ENCODE measurements at places on chromosomes 2 and 18. TPM values are rescaled to one million over a fixed set of nuclear protein-coding genes. Genes with fewer than 3 reads are reported as not detected.
A peak's percentile ranks its signal among the peaks of the same experiment; 100 is the strongest.

DNA sequence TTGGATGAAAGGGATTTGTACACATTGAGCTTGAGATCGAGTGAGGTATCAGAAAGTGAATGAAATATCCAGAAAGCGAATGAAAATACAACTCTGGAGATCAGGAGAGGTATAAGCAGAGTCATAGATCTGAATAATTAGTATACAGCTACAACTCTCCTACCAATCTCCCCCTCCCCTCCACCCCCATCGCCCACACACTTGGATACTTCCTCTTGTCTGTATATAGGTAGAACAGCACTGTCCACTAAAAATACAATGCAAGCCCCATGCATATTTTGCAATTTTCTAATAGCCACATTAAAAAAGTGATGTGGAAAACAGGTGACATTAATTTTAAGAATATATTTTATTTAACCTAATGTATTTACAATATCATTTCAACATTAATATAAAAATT, 23.7 kb upstream of the WIPF1 start:
- DNase-seq, result no peak

- DNase-seq, result no peak
Measured at GRCh38 chr2:234075947-234076346, 25.4 kb downstream of the SPP2 start.

- DNase-seq, result peak; percentile 12
Measured at GRCh38 chr2:105582952-105583660, 161.6 kb upstream of the NCK2 start.

DNA sequence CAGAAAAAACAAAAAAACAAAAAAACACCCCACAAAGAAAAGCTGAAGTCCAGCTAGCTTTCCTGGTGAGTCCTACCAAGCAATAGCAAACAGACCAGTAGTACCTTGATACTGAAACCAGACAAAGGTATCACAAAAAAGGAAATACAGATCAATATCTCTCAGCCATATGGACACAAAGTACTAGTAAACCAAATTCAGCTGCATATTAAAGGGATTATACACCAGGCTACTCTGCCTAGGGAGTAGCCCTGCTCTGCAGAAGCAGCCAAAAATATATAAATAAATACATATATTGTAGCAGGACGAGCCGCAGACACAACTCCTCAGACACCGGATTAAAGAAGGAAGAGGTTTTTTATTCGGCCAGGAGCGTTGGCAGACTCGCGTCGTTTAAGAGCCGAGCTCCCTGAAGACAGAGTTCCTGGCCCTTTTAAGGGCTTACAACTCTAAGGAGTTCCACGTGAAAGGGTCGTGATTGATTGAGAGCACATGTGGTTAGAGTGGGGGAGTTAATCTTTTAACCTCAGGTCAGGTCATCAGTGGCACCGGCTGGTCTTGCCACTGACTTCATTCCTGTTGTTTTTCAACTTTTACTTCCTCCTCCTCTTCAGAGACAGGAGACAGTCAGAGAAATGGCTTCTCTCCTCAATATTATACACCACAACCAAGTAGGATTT, 38.4 kb upstream of the DTNB start:
- DNase-seq, result no peak

DNA sequence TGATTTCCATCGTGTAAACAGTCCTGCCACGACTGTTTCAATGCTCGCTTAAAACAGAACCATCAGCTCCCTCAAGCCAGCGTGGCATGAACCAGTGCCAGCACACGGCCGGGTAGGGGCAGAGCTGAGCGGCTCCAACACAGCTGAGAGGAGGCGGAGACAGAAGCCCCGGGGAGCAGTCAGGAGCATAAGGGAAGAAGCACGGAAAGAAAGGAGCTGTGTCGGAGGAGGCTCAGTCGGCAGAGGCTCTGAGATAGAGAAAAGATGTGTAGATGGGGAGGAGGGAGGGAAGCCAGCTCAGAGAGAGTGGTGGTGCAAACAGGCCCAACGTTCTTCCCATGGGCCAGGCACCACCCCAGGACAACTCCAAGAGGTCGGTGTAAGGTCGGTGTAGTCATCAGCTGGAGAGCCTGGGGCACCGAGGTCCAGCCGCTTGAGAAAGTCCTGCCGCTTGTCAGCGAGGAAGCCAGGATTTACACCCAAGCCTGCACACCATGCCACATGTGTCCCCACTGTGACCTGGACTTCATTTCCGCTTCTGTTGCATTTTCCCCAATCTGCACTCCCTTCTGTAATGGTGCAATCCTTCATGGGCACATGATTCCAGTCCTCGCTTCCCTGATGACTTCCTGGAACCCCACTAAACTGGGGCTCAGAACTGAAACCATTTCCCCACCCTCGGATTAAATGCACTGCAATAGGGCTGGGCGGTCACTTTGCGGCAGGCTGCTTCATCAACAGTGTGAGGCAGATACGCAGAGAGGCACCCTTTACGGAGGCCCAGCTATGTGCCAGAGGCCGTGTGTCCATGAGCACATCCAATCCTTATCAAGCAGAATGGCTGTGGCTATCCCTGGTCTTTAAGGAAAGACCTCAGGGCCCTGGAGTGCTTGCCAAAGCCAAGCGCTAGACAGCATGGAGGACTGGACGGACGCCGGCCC, 43.5 kb downstream of the CYP27C1 start:
- no peak for DNase-seq

- no peak for DNase-seq
Measured at GRCh38 chr2:27184115-27184514, 27.7 kb upstream of the ATRAID start.

GRCh38 chr2:168137510-168138180, 109.8 kb downstream of the STK39 start:
- DNase-seq, result no peak

DNA sequence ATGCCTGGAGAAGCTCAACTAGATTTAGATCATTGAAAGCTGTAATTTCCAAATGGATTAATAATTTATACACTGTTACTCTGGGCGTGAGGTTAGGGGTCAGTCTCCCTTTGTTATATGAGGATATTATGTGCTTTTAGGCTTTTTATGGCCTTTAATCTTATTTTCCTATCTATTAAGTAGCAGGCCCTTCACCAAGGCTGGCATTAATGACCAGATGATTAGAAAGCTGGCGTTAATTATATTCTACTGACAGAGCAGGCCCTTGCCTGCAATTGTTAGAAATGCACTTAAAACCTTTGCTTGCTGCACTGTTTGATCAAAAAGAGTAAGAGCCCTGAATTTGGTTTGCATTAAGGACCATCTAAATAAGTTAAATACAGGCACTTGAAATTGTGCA, 75.3 kb downstream of the EPAS1 start:
- no peak for DNase-seq

DNA sequence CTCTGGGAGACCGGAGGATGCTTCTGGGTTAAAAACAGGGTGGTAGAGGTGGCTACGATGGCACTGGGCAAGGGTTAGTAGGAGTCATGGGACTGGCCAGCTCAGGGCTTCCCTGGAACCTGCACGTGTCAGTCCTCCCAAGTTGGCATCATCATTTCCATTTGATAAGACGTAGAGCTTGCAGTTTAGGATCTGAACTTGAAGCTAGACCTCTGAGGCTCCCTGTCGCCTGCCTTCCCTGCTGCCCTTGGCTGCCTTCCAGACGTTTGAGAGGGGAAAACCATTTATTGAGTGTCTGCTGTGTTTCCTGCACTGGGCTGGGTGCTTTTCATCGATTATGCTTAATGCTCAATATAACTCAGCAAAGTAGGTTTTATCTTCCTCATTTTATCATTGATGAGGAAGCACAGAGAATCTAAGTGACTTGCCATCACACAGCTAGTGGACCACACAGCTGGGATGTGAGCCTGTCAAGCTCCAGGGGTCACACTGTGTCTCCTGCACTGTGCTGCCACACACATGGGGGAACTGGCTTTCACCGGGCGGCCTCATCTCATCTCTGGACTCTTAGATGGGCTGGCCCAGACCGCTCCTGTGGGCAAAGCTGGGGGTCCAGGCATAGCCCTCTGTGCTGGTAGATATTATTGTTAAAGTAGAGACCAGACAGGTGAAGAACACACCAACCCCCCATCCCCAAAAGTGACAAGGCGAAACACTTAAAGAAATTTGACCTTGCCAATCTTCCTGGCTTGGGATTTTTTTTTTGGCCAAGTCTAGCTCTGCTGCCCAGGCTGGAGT, 7.8 kb downstream of the NT5DC4 start:
- DNase-seq, result no peak

GRCh38 chr18:54351186-54351585, 6.5 kb downstream of the STARD6 start:
- DNase-seq, result no peak

DNA sequence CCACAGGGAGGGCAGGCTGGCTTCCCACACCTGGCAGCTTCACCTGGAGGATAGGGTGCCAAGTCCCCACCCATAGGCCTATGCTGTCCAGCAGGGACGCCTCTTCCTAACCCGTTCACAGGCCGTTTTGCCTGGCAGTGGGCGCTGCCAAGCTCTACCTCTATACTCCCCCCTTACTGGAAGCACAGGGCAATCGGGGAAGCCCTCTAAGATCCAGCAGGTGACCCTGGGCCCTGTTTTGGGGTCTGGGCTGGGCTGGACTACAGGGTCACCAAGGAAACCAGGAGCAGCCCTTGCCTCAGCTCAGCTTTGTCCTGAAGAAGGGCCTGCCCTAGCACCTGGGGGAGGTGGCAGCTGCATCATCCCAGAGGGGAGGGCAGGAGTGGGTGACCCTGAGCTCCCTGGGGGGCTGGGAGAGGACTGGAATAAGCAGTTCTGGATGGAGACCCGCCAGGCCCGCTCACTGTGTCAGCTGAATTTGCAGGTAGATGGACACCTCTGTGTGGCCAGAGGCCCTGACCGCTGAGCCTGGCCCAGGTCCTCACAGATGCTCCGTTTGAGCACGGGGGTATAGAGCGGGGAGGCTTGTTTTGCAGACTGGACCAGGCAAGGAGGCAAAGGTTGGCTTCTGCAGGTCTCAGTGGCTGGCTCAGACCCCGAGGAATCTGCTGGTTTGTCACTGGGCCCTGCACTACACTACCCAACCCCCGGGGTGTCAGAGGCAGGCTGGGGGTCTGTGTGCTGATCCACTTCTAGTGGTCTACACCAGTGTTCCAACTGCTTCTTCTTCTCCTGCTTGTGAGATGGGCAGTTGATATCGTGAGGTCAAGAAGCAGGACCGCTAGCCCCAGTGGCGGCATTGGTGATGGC, 163.1 kb downstream of the ASB1 start:
- no peak for DNase-seq

DNA sequence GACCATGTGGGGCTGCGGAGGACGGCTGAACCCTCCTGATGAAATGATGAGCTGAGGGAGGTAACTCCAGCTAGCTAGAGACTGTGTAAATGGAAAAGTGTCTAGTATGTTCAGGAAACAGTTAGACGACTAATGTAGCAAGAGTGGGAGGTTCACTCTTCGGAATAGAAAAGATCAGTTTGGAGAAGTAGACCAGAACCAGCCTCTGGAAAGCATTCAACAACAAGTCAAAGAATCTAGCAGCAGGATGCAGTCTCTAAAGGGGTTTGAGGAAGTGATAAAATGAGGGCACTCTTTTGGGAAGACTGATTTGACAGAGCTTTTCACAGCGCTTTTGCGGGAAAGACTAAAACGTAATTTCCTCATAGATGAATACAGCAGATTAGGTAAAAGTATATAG, 79.6 kb downstream of the GAREM1 start:
- no peak for DNase-seq

GRCh38 chr18:38900445-38900844, 1334.8 kb upstream of the CELF4 start:
- DNase-seq, result no peak

DNA sequence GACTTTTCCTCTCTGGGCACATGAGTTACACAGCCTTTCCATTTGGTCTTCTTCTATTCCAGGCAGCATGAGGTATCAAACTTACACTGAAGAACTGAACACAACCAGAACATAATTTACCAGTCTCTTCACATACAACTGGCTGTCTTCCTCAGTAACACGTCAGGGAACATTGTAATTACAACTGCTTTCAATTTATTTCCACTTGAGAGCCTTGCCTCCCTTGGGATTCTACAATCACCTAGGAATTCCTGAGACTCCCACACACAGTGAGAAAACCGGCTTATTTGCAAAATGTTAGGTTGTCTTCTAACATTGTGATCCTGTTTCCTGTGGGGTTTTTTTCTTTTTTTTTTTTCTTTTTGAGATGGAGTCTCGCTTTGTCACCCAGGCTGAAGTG, 149.9 kb downstream of the TMX3 start:
- DNase-seq, result no peak

DNA sequence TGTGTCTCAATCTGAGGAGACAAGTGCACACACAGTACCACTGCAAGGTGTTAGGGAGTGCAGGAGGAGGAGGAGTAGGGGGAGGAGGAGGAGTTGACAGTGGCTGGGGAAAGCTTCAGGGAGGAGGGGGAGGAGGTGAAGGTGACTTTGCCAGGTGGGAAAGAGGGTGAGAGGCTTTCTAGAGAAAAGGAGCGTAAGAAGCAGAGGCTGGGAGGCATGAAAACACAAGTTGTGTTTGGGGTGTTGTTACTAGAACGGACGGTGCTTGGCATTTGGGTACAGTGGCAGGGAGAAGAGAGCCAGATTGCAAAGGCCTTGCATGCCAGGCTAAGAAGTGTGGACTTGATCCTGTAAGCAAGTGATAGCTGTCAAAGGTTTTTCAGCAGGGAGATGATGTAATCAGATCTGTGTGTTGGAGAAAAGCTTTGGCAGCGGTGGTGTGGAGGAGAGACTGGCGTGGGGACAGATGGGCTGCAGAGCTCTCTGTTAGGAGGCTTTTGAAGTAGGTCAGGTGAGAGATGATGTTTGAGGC, 16.2 kb downstream of the TANC1 start:
- DNase-seq, result no peak

DNA sequence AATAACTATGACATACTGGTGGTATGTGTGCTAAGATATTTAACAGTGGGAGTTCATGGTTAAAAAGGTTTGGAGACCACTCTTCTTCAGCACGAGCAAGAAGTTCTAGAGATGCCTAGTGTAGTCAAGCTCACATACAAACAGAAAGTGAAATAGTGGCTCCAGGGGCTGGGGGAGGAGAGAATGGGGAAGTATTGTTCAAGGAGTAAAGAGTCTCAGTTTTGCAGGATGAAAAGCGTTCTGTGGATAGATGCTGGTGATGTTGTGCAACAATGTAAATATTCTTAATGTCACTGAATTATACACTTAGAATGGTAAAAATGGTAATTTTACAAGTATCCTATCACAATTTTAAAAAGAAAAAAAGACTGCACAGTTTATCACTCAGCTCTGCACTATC, 29.0 kb upstream of the EPAS1 start:
- DNase-seq, result no peak

Gene GPR148
- not detected for total RNA-seq

Gene TSPYL6
- not detected for total RNA-seq

Gene MSTN
- not detected for total RNA-seq

Gene DSG1
- not detected for total RNA-seq

Gene ERBB4
- not detected for total RNA-seq

Gene COA5
- total RNA-seq, result 34.4 TPM

Gene OR6B2
- not detected for total RNA-seq

Gene MFSD2B
- total RNA-seq, result 0.24 TPM

Gene MOGAT1
- total RNA-seq, result not detected

Gene SAG
- total RNA-seq, result 0.19 TPM

Gene MERTK
- total RNA-seq, result 0.57 TPM
